ENCODE measurements at places on chromosomes 2 and 18. TPM values are rescaled to one million over a fixed set of nuclear protein-coding genes. Genes with fewer than 3 reads are reported as not detected.
A peak's percentile ranks its signal among the peaks of the same experiment; 100 is the strongest.

PFN4 gene
- polyA plus RNA-seq = 0.66 TPM

MC2R gene
- polyA plus RNA-seq = not detected

GRP gene
- polyA plus RNA-seq = 9.6 TPM

C2orf15 gene
- polyA plus RNA-seq = 2.2 TPM

CYP1B1 gene
- 29.3 TPM for polyA plus RNA-seq

- H3K4me3 ChIP-seq = no peak overlapping the region
- peaks cover 5% of the 10 kb centered on the region for H3K4me1 ChIP-seq
- no peak for DNase-seq
- H3K27me3 ChIP-seq = no peaks in the 10 kb centered on the region
These were observed 56.8 kb upstream of the RASGRP3 start for GRCh38 chr2:33419581-33420200.

DNA sequence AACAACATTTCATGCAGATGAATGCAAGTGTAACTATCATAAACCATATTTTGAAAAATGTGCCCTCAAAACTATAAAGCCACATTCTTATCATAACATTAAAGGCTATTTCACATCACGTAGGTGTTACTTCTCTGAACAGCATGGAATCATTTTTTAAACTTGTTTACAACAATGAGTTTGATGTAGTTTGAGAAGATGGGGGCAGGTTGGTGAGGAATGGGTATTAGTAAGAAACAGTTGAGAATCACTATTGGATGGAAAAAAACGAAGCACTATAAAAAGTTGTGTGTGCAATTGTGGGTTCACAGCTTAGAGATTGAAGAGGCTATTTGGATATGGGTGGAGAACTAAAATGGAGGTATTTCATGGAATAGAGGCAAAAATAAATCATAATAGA is 569.1 kb downstream of the ARHGAP15 start:
- H3K4me3 ChIP-seq = no peak overlapping the region
- H3K27ac ChIP-seq = no peak overlapping the region
- no peaks in the 10 kb centered on the region for H3K27me3 ChIP-seq
- no peaks in the 10 kb centered on the region for H3K4me1 ChIP-seq

DNA sequence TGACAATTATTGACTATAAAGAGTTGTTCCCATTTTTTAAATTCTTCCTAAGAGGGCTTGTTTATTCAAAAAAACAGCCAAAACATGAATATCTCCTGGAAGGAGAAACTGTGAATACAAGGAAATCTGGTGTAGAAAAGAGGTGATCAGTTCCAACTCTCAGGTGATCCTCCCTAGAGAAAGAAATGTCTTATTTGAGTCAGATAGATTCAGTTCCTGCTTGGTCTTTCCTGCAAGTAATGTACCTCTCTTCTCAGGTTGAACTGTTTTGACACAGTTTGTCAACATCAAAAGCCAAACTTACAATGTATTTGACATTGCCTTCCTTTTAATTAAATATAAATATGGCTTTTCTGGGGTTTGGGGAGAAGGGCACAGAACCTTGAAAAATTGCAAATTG is 567.4 kb downstream of the ARHGAP15 start:
- no peaks in the 10 kb centered on the region for H3K4me1 ChIP-seq
- no peak for DNase-seq
- no peak overlapping the region for H3K4me3 ChIP-seq

DNA sequence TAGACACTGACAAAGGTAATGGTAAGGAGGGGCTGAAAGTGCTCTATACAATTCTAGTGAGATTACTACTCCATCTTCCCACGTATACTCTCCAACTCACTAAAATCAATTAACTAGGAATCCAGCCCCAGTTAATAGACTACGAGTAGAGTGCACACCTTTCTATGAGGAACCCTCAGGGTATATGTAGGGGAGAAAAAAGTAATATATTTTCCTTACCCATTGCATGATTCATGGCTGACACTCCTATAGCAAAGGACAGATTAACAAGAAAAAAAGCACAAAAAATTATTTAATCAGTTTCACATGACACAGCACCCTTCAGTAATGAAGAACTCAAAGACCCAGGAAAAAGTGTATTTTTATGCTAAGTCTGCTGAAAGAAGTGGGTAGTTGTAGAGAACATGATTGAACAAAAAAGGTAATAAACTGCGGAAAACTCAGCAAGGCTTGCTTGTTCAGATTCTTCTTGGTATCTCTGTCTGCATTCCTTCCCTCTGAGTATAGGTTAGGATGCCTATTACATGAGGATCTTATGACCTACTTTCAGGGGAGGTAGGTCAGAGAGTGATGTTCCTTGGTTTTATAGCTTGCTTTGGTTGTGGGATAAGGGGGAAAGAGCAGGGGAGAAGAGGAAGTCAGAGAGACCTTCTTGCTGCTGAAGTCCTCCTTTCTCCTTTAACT is 342.0 kb upstream of the DLGAP1 start:
- H3K36me3 ChIP-seq = no peaks in the 10 kb centered on the region
- no peaks in the 10 kb centered on the region for H3K27me3 ChIP-seq
- H3K27ac ChIP-seq = no peak overlapping the region

DNA sequence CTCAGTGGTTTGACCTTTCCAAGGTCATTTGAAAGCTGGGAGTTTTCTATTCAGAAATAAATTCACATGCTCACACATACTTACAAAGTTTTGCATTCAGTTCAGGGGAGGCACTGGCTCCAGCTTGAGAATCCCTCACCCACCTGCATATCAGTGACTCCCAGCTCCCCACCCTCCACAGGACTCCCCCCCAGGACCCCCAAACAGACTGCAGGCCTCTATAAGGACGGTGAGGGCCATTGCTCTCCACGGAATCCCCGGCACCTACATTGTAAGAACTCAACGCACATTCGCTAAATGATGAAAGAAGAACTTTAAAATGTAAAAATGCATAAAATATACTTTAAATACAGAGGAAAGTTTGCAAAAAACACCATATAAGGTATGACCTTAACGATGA is 97.2 kb upstream of the TEX51 start:
- peaks cover 11% of the 10 kb centered on the region for H3K4me1 ChIP-seq
- no peak for DNase-seq
- no peak overlapping the region for H3K27ac ChIP-seq
- H3K27me3 ChIP-seq = no peaks in the 10 kb centered on the region
- H3K4me3 ChIP-seq = no peak overlapping the region

DNA sequence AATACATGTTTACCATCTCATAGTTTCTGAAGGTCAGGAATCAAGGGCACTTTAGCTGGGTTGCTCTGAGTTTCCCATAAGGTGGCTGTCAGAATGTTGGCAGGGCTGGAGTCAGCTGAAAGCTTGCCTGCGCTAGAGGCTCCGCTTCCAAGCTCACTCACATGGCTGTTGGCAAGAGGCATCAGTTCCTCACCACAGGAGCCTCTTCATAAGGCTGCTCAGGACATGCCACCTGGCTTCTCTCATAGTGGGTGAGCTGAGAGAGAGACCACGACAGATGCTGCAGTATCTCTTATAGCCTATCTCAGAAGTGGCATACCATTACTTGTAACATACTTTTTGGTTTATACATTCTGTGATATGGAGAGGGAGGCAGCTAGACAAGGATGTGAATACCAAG is 7.2 kb downstream of the HADHB start:
- no peak overlapping the region for H3K27ac ChIP-seq
- DNase-seq = no peak
- H3K4me1 ChIP-seq = peaks cover under 1% of the 10 kb centered on the region
- H3K36me3 ChIP-seq = peaks cover 2% of the 10 kb centered on the region

DNA sequence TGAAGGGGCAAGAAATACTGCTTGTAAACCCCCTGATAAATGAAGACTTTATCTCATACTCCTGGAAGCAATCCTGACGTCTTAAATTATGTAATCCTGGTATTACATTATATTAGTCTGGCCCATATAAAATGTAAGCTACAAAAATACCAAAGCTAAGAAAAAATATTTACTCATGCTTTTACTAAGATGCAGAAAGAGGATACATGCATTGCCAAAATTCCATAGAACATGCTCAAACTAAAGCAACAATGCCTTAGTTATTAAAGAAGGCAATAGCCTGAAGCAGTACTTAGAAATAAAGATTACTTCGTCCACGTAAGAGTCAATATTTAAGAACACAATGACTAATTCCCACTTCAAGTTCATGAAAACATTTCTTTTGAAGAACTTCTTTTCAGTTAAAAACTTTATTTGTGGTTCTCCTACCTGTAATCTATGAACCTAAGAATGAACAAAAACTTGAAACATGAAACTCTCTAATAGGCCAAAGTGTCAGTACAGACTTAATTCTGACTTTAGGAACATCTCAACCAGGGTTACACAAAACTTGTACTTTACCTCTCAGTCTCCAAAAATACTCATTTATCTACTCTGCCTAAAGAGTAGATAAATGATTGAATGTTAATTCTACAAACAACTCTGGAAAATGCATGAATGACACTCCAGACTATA is 117.3 kb downstream of the THADA start:
- no peaks in the 10 kb centered on the region for H3K36me3 ChIP-seq
- DNase-seq = peak; percentile 54
- H3K4me3 ChIP-seq = no peak overlapping the region

DNA sequence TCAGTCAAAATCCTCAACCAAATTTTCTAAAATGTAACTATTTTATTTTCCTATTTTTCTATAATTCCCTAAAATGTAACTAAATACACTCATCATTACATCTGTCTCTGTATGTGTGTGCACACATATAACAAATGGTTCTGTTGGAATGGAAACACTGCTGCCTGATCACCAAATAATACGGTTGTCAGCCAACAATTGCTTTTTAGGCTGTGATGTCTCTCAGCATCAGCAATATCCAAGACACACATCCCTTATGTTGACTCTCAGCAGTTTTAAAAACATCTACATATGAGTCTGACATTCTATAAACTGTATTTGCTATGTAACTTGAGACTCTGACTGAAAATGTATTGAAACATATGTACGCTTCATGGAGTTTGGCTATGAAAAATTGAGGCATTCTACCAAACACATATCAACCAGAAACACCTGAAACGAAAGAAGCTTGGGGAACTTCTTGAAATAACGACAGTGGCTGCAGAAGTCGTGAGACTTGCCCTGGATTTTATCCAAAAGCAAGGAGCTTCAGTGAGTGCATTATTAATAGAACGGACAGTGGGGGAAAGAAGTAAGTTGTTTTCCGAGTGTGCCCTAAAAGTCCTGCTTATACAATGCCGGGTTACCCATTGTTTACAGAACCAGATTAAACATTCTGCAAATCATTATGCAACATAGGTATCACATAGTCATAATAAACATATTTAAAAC is 110.2 kb upstream of the ITGB6 start:
- peaks cover 2% of the 10 kb centered on the region for H3K4me1 ChIP-seq
- H3K4me3 ChIP-seq = no peak overlapping the region
- peaks cover 10% of the 10 kb centered on the region for H3K36me3 ChIP-seq
- H3K27ac ChIP-seq = no peak overlapping the region

- no peaks in the 10 kb centered on the region for H3K27me3 ChIP-seq
- no peak overlapping the region for H3K4me3 ChIP-seq
- no peak overlapping the region for H3K27ac ChIP-seq
- no peak for DNase-seq
- H3K36me3 ChIP-seq = no peaks in the 10 kb centered on the region
These were observed 134.1 kb upstream of the LRRTM1 start for GRCh38 chr2:80438686-80439085.

DNA sequence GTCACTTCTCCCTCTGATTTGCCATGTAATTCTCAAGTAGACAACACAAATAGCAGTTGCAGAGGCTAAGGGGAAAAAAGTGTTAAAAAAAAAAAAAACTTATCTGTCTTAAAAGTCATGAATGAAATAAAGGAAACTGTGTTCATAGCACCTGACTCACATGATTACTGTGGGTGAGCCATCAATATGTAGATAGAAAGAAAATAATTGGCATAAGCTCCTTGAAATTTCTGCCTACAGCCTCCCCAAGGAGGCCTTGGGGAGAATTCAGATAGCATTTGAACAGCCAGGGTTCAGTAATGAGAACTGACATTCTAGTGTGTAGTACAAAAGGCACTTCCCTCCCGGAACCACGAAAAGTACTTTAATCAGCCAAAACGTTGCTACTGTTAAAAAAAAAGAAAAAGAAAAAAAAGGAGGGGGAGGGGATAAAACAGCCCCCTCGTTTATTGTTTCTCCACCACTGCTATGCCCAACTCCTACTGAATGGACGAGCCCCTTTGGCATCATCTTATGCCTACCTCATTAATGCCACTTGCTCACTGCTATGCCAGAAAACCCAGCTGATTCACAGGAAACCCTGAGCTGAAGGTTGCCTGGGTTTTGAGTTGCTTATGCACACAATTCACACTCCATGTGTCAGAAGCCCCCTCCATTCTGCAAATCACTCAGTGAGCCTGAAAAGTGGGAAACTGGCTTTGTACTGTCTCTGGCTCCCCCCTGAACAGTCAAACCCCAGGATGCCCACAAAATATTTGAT is 65.5 kb upstream of the KLF7 start:
- no peaks in the 10 kb centered on the region for H3K27me3 ChIP-seq
- no peaks in the 10 kb centered on the region for H3K4me1 ChIP-seq
- no peak overlapping the region for H3K4me3 ChIP-seq
- H3K27ac ChIP-seq = no peak overlapping the region
- DNase-seq = no peak
- H3K36me3 ChIP-seq = no peaks in the 10 kb centered on the region

GRCh38 chr2:234145511-234145910 is 95.0 kb downstream of the SPP2 start:
- H3K36me3 ChIP-seq = no peaks in the 10 kb centered on the region
- no peaks in the 10 kb centered on the region for H3K27me3 ChIP-seq
- H3K27ac ChIP-seq = no peak overlapping the region
- no peak overlapping the region for H3K4me3 ChIP-seq
- DNase-seq = no peak

GRCh38 chr2:111246620-111247061 is 125.9 kb downstream of the BCL2L11 start:
- no peaks in the 10 kb centered on the region for H3K4me1 ChIP-seq
- no peak overlapping the region for H3K4me3 ChIP-seq
- H3K27ac ChIP-seq = no peak overlapping the region
- H3K27me3 ChIP-seq = no peaks in the 10 kb centered on the region
- no peaks in the 10 kb centered on the region for H3K36me3 ChIP-seq

All from lung (tissue), 17 donors.